ENCODE measurements at places on chromosomes 5 and 9.

DNA sequence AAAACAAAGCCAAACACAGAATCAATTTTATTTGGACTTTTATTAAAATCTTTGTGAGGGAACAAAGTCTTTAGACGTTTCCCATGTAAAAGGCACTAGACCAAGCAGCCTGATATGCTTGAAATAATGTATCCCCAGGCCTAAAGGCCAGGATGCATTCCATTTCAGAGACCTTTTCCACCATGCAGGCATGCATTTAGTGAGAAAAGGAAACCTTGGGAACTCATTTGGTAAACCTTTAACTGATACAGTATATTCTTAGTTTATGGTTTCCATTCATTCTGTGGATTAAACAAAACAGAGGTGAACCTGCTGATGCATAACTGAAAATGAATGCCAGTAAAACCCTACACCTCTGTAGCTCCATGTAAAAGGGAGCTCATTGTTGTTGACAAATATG, 600.0 kb downstream of the NR2F1-AS1 start:
- DNase-seq: no peak

- no peak for DNase-seq
These were observed 484.4 kb downstream of the KDM4C start for GRCh38 chr9:7242126-7242525.

- no peak for DNase-seq
These were observed 48.8 kb downstream of the LNPEP start for GRCh38 chr5:96984506-96985192.

GRCh38 chr5:56801256-56801655, 14.1 kb upstream of the MAP3K1 start:
- DNase-seq: no peak

DNA sequence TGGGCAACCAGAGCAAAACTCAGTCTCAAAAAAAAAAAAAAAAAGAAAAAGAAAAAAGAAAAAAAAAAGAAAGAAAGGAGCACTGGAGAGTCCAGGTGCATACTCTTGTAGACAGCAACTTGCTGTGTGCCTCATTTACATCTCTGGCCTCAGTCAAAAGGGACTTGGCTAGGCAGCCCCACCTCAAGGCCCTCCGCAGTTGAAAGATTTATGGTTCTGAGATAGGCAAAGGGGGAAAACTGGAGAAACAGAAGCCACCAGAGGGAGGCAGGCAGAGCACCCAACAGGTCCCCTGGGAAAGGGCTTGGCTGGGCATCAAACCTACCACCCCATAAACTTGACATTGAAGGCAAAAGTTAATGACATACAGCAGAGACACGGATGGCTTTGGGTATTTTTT, 6.1 kb downstream of the ORM2 start:
- DNase-seq: no peak

DNA sequence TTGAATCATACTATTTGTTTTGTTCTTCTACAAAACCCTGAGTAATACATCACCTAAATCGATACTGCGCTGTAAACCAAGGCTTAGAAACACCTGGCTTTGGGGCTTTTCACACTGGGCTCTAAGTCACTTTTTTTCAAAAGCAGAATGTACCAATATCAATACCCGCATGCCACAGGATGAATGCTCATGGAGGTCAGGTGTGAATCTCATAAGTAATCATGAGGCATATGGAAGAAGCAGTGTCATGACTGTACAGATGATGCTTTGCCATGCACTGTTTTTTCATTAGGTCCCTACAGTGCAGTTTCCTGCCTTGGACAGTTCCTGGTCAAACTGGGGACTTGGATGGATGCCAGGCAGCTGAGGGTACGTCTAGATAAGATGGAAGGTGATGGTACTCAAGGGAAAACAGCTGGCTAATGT, 49.0 kb upstream of the ATG10 start:
- peak; percentile 53 for DNase-seq

GRCh38 chr9:72363236-72363635, 1.8 kb downstream of the ZFAND5 start:
- peak; percentile 7 for DNase-seq
